Activated naive CD4-positive, alpha-beta T cell treated with anti-CD3 and anti-CD28 coated beads, Interleukin-2, amount 50 U/mL, for 72 hours (primary cell): ENCODE measurements at places on chromosomes 1 and 21. TPM values are rescaled to one million over a fixed set of nuclear protein-coding genes. Genes with fewer than 3 reads are reported as not detected.

GRCh38 chr1:160466961-160467360, 56.1 kb downstream of the SLAMF6 start:
- no peak for DNase-seq

- DNase-seq: no peak
Measured at GRCh38 chr21:39527664-39528381, 76.1 kb downstream of the SH3BGR start.

DNA sequence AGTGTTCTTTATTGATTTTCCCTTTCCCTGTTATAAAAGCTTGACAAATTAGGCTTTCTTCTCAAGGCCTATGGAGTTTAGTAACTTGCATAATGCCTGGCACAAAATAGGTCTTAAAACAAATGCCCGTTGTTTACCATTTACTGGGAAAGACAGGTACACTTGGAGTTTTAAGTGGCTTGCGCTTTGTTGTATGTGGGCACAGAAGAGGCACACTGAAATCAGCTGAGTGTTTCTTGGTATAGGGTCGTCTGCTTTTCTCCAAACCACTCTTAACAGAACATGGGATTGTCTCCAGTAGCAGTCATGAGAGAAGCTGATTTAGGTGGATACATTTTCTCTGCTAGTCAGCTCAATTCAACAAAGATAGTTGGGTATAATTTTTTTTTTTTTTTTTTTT, 132.5 kb downstream of the SYT14 start:
- DNase-seq: no peak

The PODN gene
- not detected for total RNA-seq

DNA sequence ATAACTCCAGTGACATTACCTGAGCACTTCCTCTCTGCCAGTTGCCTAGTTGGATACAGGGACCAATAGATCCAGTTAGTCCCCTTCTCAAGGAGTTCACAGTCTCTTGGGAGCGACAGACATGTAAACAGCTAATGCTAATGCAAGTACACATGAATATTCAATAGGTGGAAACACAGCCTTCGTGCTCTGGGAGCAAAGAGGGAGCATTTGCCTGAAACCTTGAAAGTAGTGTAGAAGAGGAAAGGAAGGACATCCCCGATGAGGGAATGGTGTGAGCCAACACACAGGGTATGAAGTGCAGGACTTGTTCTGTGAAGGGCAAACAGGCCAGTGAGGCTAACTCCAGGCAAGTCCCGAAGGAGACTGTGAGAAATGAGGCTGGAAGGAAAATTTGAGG, 3.8 kb upstream of the TMEM222 start:
- DNase-seq: no peak

The BCAR3 gene
- total RNA-seq: 0.72 TPM
